Stromal cell of bone marrow (primary cell): ENCODE measurements at places on chromosomes 4 and X.

- no peak for DNase-seq
Observed at GRCh38 chr4:155667222-155667567, 547 bp downstream of the GUCY1A1 start.

DNA sequence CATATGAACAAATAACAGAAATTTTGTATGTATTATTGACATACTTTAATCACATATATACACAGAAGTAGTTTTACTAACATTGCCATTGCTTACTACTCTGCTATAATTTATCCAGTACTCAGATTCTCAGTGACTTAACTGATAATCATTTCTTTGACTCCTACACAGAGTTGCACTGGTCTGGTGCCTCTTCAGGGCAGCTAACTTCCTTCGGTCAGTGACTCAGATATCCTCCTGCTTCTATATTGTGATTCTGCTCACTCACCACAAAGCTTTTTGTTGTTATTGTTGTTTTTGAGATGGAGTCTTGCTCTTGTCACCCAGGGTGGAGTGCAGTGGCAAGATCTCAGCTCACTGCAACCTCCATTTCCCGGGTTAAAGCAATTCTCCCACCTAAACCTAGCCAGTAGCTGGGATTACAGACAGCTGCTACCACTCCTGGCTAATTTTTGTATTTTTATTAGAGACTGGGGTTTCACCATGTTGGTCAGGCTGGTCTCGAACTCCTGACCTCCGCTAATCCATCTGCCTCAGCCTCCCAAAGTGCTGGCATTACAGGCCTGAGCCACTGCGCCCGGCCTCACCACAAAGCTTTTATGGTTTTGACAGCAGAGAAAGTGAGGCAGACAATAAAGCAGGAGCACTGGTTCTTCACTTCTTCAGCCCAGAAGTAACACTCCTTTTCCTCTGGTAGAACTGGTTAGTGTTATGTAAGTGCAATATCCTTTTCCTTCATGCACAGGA, 499.3 kb downstream of the EPHA5 start:
- no peak for DNase-seq

DNA sequence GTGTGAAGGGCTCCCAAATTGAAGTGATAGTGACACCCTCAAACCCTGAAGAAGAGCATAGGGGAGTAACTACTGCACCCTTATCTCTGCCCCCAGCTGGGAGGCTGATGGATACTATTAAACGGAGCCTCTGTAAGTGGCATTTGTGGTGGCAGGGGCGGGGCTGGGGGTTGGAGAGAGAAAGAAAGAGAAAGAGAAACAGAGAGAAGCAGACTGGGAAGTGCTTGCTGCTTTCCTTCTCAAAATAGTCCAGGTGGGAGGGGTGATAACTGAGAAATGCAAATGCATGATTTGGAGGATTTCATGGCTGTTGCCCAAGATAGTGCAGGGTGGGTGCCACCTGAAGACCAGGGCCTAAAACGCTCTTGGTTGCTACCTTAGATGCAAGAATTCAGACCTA, 253.5 kb upstream of the GATB start:
- no peak for DNase-seq

GRCh38 chr4:128848461-128848860, 39.0 kb downstream of the JADE1 start:
- DNase-seq: no peak

DNA sequence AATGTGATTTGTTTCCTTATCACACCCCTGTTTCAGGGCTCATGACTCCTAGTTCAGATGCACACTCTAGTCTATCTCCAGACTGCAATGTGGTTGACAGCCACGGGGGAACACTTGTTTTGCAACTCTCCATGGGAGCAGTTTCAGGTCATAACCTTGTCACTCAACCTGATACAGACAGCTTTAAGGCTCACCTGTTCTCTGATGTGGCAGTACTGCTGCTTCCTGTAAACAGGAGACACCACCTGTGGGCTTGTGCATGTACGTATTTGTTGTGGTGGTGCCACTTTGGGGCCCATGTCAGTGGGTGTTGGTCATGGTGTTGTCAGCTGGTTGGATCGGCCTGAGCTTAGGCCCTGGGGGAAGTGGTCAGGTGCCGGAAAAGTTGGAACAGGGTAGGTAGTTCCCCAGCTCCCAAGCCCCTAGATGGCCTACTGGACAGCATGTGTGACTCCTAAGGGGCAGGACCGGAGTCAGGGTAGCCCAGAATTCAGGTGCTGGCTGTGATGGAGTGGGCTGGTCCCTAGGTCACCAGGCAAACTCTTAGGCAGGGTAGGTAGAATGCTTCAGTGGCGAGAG, 46.2 kb downstream of the FAM9B start:
- DNase-seq: no peak

- DNase-seq: no peak
Observed at GRCh38 chrX:45379236-45379635, 178.6 kb upstream of the DIPK2B start.

DNA sequence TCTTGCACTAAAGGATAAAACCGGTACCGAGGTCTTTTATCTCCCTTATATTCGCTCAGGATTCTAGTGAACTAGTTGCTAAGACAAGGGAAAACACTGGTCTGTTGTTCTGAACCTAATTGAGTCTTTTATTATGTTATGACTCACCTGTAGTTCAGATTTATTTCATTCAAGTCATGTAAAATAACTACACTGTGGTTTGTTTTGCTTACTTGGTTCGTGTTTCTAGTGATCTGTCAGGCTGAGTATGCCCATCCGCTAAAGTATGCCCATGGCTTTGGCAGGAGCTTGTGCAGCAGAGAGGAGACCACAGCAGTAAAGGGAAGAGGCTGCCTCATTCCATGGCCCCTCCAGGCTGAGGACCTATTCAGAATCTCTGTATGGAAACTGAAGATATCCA, 126.1 kb downstream of the AFF1 start:
- DNase-seq: peak; percentile 63

- DNase-seq: no peak
Observed at GRCh38 chrX:51292421-51292820, 40.2 kb upstream of the NUDT10 start.

DNA sequence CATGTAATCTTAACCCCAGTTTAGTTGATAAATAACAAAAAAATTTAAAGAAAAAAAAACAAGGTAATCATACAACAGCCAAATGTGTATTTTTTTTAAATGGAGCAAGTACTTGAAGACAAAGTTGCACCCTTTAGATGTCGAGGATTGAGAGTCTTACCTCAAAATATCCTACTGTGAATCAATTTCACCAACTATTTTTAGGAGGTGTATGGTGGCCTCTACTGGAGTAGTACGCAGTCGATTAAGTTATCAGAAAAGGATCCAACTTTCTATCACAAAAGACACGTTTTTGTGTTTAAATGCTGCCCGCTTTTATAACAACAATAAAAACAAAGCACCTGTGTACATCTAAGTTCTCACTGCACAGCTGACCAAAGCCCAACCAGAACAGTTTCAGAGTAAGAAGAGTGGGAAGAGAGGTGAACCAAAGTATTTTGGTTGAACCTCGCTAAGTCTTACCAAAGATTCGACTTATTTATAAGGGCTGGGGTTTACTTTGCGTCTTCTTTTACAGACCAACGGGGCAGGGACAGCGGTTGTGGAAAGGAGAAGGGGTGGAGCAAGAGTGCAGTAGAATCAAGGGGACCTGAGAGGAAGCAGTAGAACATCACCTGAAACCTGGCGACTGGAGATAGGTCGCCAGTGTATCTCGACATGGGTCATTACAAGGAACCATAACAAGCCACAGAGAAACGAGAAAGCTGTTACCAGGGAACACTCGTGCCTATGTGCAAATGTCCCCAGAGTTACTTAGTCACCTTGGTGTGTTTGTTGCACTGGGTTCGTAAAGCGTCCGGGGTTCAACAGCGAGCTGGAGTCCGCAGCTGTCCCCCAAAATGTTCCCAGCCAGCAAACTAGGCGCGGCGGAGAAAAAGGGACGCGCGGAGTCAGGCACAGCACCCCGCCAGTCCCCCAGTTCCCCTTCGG, 1.1 kb downstream of the RPS6KA6 start:
- no peak for DNase-seq

- DNase-seq: peak; percentile 71
Observed at GRCh38 chrX:151902813-151903591, 9.7 kb upstream of the MAGEA4 start.

DNA sequence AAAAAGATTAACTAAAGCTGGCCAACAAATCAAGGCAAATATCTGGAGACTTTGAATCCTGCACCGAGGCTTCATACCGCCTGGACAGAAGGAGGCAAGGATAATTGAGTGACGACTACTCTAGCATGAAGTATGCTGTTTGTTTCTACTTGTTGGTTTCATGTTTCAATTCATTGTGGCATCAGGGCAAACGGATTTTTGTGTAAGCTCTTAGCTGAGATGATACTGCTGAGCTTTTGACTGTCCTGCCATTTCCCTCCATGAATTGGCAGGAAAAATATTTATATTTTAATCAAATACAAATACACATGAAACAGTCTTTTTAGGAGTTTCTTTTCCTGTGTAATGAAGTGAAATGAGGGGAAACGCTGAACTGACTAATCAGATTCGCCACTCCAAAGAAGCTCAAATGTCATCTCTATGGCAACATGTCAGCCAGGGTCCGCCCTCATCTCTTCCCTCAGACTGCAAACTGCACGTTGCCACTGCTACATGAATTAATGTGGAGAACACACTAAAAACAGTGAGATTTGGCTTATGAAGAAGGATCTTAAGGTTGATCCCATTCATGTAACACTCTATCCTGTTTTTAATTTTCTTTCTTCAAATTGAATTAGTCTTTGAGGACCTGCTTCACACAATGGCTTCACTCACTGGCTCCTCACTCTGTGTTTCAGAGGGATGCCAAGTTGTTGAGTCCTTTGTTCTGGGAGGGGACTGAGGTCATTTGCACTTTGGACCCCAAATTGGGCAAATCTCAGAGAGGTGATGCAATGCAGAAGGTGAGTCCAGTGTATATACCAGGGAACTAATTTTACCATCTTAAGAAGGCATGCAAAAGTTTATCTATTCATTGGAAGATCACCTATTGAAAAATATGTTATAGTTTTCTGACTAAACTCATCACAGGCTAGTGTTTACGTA, 149.6 kb upstream of the MID1 start:
- peak; percentile 44 for DNase-seq

- no peak for DNase-seq
Observed at GRCh38 chr4:1948892-1949436, 59.8 kb downstream of the NELFA start.

GRCh38 chr4:146490106-146490505, 31.6 kb downstream of the SLC10A7 start:
- no peak for DNase-seq

- DNase-seq: no peak
Observed at GRCh38 chrX:56228914-56229313, 3.2 kb upstream of the KLF8 start.
